Stimulated activated CD8-positive, alpha-beta memory T cell treated with anti-CD3 and anti-CD28 coated beads, Interleukin-4, amount 100 ng/mL, for 4 hours (primary cell): ENCODE measurements at places on chromosomes 5 and 9.

DNA sequence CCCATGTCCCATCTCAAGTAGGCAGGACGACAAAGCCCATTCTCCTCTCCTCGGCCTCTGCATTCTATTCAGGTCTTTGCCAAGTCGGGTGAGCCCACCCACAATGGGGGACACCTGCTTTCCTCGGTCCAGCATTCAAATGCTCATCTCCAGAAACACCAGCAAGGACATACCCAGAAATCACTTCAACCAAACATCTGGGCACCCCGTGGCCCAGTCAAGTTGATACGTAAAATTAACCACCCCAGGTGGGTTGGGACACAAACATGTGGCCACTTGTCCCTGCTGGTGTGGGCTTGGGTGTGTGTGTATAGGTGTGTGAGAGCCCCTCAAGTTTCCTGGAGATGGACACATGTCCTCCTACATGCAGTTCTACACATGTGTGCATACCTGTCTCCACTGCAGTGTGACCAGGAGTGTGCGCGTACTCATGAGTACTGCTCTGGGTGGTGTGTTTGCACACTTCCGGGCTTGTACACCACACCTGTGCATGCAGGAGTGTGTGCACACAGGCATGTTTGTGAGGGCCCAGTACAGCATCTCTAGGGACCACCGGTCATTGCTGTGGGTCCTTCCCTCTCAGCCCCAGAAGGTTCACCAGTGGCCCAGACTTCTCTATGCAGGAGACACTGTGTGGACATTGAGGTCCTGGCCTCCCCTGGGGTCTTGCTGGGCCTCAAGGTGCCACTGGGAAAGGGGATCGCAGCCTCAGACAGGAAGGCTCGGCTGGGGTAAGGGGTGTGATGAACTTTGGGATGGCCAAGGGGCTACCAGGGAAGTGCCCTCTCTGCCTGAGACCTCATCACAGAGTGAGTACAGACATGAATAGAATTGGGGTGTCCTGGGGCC, 35.4 kb upstream of the RXRA start:
- DNase-seq = no peak

GRCh38 chr5:95600557-95600956, 19.3 kb upstream of the GPR150 start:
- no peak for DNase-seq

GRCh38 chr5:53364061-53364460, 116.4 kb upstream of the FST start:
- DNase-seq = no peak

- no peak for DNase-seq
These were observed 329.4 kb downstream of the KIF4B start for GRCh38 chr5:155342956-155343355.

GRCh38 chr5:9596171-9596780, 33.9 kb downstream of the TAS2R1 start:
- DNase-seq = no peak

- DNase-seq = no peak
These were observed 61.8 kb upstream of the CEMIP2 start for GRCh38 chr9:71830153-71830552.

DNA sequence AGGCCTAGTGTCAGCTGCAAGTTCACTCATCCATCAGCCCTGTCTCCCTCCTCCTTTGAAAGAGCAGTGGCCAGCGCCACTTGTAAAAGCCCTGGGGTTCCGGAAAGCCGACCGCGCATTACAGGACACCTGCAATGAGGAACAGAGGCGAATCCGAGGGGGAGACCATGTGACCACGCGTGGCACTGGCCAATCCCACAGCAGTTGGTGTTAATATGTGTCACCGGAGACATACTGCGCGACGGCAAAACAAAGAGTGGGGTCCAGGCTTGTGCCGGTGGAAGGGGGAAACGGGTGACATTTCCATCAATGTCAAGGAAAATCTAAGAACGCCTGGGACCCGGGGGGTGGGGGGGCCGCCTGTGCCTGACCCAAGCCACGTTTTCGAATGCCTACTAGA, 480.8 kb downstream of the SPATA31A7 start:
- DNase-seq = no peak

DNA sequence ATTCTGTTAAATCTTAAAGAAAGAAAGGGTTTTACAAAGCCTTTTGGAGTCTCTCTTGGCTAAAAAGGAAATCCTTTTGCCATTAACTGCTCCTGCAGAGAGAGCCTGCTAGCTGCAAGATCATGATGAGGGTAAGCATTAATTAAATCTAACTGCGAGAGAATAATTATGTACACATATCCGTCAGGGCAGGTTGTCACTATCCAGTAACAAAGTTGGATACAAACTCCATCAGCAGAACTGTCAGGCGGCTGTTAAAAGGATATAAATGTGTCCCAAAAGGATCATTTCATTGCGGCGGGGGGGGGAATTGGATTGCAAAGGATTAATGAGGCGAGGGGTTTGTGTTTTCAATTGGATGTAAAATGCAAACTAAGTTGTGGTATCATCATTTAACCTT, 289.3 kb downstream of the ASTN2 start:
- DNase-seq = no peak

DNA sequence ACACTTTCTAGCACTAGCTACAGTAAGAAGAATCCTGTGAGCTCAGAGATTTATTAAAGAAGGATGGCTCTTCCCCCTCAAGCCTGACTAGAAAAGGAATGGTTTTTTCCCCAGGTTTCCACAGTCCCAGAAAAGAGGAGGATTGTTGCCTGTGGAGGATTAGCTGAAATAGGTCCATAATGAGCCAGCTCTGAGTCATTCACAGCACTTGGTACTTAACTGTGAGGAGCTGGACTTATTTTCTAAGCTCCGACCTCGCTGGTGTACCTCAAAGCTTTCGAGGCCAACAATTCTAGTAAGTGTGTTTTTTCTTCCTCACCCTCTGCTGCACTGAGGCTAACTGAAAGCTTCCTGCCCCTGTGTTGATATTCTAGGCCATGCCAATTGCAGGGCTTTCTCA, 222.5 kb upstream of the IL12B start:
- DNase-seq = no peak

DNA sequence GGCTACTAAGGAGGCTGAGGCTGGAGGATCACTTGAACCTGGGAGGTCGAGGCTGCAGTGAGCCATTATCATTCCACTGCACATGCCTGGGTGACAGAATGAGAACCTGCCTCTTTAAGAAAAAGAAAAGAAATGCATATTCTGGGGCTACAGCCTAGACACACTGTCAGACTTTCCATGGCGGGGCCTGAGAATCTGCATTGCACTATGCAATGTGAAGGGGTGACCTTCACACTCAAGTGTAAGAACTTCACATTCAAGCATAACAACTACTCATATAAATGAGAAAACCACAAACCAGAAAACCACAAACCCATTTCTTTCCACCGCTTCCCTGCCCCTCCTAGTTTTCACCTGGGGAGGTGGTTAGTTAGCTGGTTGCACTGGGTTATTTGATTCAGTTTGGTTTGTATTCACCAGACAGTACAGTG, 18.0 kb upstream of the FBP2 start:
- DNase-seq = no peak

DNA sequence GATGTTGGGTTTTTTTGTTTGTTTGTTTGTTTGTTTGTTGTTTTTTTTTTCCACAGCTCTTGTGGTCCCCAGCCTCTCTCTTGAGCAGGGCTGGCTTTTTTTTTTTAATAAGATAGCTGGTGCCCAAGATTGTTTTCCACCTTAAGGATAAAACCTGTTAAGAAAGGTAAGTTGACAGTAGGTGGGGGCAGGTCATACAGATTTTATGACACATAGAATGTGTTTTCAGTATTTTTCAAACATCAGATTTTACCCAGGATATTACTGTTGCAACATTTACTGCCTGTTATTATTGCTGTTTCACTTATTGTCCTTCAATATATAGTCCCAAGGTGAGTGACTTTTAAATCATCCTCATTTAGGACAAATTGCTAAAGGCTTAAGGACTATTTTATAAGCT, 3.9 kb upstream of the IL7R start:
- DNase-seq = no peak

DNA sequence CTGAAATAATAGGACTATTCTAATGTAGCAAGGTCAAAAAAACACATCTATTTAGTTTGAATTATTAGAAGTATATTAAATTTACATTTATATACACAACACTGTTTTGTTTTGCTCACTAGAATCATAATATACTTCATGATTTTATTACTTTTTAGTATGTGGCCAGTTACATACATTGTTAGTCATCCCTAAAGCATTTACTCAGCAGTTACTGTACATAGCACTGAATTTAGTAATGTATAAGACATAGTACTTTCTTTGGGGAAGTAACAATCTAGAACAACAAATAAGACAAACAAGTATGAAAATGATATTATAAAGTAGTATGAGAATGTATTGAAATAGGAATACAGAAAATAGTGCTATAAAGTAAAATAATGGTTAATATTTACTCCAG, 28.2 kb downstream of the ERCC8 start:
- DNase-seq = no peak

DNA sequence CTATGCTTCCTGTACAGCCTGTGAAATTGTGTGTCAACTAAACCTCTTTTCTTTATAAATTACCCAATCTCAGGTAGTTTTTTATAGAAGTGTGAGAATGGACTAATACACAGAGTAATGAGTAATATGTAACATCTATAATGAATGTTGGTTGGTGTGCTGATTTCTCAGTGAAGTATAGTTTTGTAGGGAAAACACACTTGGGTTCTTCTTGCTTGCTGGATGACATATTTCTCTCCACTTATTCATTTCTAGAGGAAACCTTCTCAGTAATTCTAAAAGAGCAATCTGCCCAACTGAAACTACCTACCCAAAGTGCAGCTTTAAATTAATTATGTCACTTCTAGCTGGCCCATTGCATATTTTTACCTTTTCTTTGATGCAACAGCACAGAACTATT, 81.1 kb upstream of the RORB start:
- DNase-seq = no peak
